ENCODE measurements at places on chromosomes 2 and 18.

GRCh38 chr2:11748861-11749645 is 2.6 kb downstream of the LPIN1 start:
- H3K36me3 ChIP-seq: no peaks in the 10 kb centered on the region
- DNase-seq: peak; percentile 20
- peak overlapping the region; percentile 86 for H3K4me3 ChIP-seq
- H3K27me3 ChIP-seq: no peaks in the 10 kb centered on the region

- no peaks in the 10 kb centered on the region for H3K27me3 ChIP-seq
- H3K36me3 ChIP-seq: no peaks in the 10 kb centered on the region
These were observed 228.6 kb downstream of the SATB2 start for GRCh38 chr2:199228887-199229819.

- no peak overlapping the region for H3K4me3 ChIP-seq
- H3K27ac ChIP-seq: no peak overlapping the region
- no peaks in the 10 kb centered on the region for H3K27me3 ChIP-seq
- no peaks in the 10 kb centered on the region for H3K36me3 ChIP-seq
These were observed 372.8 kb upstream of the ST6GAL2 start for GRCh38 chr2:107258531-107259407.

DNA sequence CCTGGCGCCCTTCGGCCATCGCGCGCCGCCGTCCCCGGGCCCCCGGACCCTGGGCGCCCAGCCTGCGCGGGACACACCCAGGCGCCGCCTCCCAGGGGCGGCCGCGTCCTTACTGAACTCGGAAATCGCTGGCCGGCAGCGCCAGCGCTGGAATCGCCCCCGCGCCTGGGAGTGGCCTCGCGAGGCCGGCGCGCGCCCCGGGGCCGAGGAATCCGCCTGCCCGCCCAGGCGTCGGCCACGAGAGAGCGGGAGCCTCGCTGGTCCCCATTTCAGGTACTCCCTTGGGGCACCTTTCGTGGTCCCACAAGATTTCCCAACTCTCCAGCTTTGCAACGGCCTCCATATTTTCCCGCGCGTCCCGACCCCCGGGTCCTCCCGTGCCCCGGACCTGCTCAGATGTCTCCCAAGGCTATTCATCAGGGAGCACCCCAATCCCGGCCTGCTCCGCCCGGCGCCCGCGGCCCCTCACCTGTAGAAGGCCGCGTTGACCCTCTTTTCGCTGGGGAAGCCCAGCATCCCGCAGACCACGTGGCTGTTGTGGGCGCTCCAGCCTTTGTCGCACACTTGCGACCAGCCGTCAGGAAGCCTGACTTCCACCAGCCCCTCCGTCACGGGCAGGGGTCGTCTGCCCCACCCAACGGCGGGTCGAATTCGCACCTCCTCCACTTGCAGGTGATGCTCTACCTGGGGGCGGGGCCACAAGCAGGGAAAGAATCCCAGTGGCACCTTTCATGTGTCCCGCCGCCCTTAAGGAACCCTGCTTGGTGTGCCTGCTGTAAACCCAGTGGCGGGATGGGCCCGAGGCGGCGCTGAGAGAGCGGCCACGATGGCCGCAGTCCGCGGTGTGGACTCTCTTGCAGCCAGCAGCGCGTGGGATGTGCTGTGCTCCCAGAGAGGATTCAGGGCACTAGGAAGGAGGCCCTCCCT is 4.6 kb downstream of the LOXL3 start:
- H3K4me1 ChIP-seq: peaks cover 20% of the 10 kb centered on the region
- H3K27me3 ChIP-seq: peaks cover 93% of the 10 kb centered on the region
- H3K36me3 ChIP-seq: no peaks in the 10 kb centered on the region
- H3K27ac ChIP-seq: no peak overlapping the region
- H3K4me3 ChIP-seq: peak overlapping the region; percentile 53

GRCh38 chr18:35049111-35050027 is 8.2 kb downstream of the MAPRE2 start:
- no peak for DNase-seq
- peak overlapping the region; percentile 36 for H3K4me3 ChIP-seq
- peaks cover 71% of the 10 kb centered on the region for H3K4me1 ChIP-seq
- H3K36me3 ChIP-seq: peaks cover 16% of the 10 kb centered on the region
- H3K27ac ChIP-seq: peak overlapping the region; percentile 79

GRCh38 chr2:46539327-46540276 is 60.2 kb downstream of the TMEM247 start:
- DNase-seq: no peak
- peaks cover 62% of the 10 kb centered on the region for H3K4me1 ChIP-seq
- H3K27ac ChIP-seq: no peak overlapping the region
- peaks cover 10% of the 10 kb centered on the region for H3K27me3 ChIP-seq
- H3K4me3 ChIP-seq: no peak overlapping the region

GRCh38 chr2:182917924-182918323 is 51.5 kb upstream of the FRZB start:
- no peak for DNase-seq
- H3K27me3 ChIP-seq: no peaks in the 10 kb centered on the region
- H3K27ac ChIP-seq: no peak overlapping the region
- no peaks in the 10 kb centered on the region for H3K4me1 ChIP-seq

GRCh38 chr2:96161898-96162297 is 16.7 kb upstream of the DUSP2 start:
- DNase-seq: no peak
- no peak overlapping the region for H3K4me3 ChIP-seq
- peaks cover 2% of the 10 kb centered on the region for H3K36me3 ChIP-seq
- H3K4me1 ChIP-seq: peaks cover 76% of the 10 kb centered on the region
- H3K27me3 ChIP-seq: no peaks in the 10 kb centered on the region

DNA sequence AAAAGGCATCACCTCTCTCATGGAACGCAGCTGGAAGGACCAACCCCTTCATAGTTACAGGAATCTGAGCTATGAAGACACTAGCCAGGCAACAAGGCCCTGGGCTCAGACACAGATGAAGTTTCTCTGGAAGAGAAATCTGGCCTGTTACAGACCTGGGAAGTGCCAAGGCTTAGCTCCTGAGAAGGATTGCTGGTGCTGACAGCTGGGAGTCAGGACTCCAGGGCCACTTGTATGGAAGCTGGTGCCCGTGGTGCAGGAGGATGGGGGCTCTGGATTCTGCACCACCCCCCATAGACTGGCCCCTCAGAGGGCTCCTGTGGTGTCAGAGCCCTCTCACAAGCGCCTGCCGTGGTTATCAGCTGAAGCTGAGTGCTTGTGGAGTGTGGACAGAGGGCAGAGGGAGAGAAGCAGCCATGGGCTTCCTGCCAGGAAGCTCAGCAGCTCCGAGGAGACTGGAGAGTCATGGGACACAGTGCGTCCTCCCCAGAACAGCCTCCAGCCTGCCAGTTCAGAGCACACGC is 87.3 kb upstream of the LCLAT1 start:
- H3K27ac ChIP-seq: peak overlapping the region; percentile 24
- no peaks in the 10 kb centered on the region for H3K36me3 ChIP-seq
- H3K4me3 ChIP-seq: no peak overlapping the region
- H3K27me3 ChIP-seq: peaks cover 16% of the 10 kb centered on the region
- H3K4me1 ChIP-seq: peaks cover 35% of the 10 kb centered on the region

DNA sequence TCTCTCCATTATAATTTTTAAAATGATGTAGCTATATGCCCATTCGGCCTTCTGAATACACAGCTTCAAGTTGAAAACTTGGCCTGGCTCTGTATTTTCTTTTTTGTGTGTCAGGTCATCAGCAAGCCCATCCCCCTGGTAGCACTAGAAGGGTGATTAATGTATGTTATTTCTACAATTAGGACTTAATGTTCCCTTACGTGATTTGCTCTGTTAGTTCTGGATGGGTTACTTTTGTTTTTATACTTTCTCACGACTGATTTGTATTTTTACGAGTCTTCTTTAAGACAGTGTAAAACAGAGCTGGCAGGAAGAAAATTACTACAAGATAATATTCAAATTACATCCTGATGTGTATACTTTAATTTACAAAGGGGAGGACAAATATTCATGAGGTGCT is 88.4 kb upstream of the RGPD4 start:
- DNase-seq: no peak
- H3K27me3 ChIP-seq: no peaks in the 10 kb centered on the region
- no peak overlapping the region for H3K4me3 ChIP-seq
- no peaks in the 10 kb centered on the region for H3K36me3 ChIP-seq

GRCh38 chr18:68299906-68300305 is 415.0 kb downstream of the TMX3 start:
- no peak for DNase-seq
- H3K4me1 ChIP-seq: no peaks in the 10 kb centered on the region
- no peak overlapping the region for H3K4me3 ChIP-seq
- no peaks in the 10 kb centered on the region for H3K27me3 ChIP-seq
- H3K27ac ChIP-seq: no peak overlapping the region

GRCh38 chr2:96733931-96734330 is 5.9 kb downstream of the LMAN2L start:
- no peaks in the 10 kb centered on the region for H3K27me3 ChIP-seq
- H3K4me3 ChIP-seq: no peak overlapping the region
- no peak overlapping the region for H3K27ac ChIP-seq
- DNase-seq: no peak
- peaks cover 14% of the 10 kb centered on the region for H3K4me1 ChIP-seq
- peaks cover 22% of the 10 kb centered on the region for H3K36me3 ChIP-seq

GRCh38 chr2:214378455-214379103 is 32.3 kb upstream of the VWC2L start:
- no peak for DNase-seq
- no peak overlapping the region for H3K27ac ChIP-seq
- no peaks in the 10 kb centered on the region for H3K27me3 ChIP-seq
- H3K4me1 ChIP-seq: no peaks in the 10 kb centered on the region

DNA sequence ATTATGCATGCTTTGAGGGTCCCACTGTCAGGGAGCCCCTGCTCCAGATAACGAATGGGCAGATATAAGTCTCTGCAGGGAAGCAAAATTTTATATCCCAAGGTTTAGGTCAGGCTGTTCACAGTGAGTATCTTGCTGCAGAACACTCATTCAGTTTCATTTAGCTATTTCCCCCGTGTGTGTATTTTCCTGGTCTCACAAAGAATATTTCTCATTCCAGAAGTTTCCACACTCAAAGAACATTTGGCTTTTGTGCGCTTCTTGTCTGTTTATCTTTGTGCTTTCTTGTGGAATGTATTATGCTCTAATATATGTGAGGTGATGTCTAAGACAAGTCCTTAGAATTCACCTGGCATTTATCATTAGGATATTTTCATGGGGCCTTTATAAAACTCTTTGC is 140.4 kb upstream of the MMADHC start:
- H3K36me3 ChIP-seq: no peaks in the 10 kb centered on the region
- DNase-seq: no peak
- H3K4me3 ChIP-seq: no peak overlapping the region
- no peaks in the 10 kb centered on the region for H3K27me3 ChIP-seq
- no peak overlapping the region for H3K27ac ChIP-seq

- no peaks in the 10 kb centered on the region for H3K36me3 ChIP-seq
- DNase-seq: no peak
- no peak overlapping the region for H3K4me3 ChIP-seq
- H3K4me1 ChIP-seq: no peaks in the 10 kb centered on the region
These were observed 54.6 kb downstream of the INHBB start for GRCh38 chr2:120400551-120400950.

Data from activated naive CD4-positive, alpha-beta T cell treated with anti-CD3 and anti-CD28 coated beads, Interleukin-2, amount 10 ng/mL, durations not matched to agents 7 days and 5 days (primary cell).